Hypothalamus (tissue), 51 donors: ENCODE measurements at places on chromosomes 2 and 18.

DNA sequence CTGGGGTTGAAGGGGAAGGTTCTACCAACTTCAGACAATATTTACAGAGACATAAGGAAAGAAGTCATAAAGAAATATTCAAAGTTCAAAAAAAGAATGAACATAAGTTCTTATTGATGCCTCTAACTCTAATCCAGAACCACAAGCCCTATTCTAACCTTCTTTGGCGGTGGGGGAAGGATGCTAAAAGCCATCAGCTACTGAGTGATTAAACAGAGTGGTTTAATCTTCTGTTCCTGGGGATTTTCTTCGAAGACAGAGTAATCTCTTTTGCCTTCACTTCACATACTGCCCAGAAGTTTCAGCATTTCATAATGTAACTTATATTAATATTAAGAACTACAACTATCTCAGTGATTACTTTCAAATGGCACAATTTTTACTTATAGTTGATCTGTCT is 51.2 kb upstream of the TXNDC2 start:
- no peak for DNase-seq

GRCh38 chr2:118492335-118492734 is 355.1 kb downstream of the EN1 start:
- DNase-seq: no peak

DNA sequence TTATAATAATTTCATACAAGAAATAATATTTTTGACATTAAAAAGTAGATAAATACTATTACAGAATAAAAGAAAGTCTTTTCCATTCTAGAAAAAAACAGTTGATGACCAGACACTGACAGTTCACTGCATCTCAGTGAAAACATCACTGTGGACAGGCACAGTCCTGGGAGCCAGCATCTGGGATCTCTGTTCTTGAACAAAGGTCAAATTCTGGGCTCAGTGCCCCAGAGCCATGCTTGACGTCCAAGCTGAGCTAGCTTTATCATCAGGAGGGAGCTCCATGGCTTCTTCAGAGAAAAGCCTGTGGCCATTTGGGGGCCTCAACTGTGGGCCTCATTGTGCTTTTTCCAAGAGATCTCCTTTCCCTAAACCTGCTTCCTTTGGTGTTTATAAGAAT is 86.1 kb upstream of the SRD5A2 start:
- no peak for DNase-seq

- DNase-seq: no peak
Measured at GRCh38 chr2:159925975-159926374, 128.0 kb upstream of the CD302 start.

DNA sequence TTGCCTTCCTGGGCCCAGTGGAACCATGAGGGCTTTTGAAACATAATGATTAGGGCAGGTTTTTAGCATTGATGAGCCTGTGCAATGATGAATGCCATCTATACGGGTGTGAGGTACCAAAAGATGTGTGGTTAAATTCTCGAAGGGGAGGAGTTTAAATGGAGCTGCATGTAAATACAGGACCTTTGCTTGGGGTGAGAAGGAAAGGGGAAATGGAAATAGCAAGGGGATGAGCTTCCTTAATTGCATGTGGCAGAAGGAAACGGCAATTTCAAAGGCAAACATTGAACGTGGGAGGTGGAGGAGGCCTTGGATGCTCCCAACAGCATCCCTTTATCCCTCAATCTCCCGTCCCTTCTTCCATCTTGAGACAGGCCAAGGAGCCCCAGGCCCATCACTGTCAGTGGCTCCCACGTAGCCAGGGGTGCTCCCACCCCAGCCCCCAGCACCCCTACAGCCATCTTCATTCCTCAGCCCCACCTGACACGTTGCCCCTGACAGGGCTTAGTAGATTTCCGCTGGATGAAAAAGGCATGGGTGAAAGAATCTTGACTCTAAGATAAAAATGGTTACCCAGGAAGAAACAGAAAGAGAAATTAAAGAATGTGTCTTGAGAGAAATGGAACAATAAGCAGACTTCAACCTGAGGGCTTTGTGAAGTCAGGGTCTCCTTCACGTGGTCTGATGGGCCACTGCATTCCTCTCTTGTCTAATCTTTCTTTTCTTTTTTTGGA is 32.5 kb downstream of the INPP5D start:
- no peak for DNase-seq

DNA sequence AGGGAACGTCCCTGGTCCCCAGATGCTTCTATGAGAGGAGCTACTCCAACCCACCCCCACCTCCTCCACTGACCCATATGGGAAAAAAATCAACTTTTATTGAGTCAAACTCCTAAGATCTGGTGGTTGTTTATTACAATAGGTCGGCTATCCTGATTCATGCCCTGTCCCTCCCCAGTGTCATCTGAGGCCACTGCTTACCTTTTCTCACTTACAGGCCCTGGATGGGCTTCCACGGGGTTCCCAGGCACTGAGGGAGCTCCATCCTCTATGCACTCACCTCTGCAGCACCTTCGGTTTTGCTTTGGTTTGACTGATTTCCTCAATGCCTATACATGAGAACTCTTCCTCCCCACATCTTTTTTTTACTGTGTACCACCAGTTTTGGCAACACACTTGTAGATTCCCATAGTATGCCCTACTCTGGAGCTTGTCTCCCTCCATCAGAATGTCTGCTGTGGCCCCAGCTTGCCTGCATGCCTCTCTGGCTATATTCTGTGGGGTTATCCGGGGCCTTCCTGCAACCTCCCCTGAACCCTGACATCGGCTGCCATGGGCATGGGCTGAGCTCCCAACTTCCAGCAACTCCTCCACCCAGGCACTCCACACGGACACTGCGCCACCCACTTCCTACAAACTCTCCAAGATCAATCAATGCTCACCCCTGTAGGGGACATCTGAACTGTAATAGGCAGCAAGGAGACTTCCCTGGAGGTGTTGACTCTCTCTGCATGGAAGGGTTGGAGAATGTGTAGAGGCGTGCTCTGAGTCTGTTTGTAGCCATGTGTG is 236.1 kb downstream of the VAPA start:
- no peak for DNase-seq

- no peak for DNase-seq
Measured at GRCh38 chr18:67794521-67794920, 278.0 kb upstream of the DSEL start.

- no peak for DNase-seq
Measured at GRCh38 chr2:139492131-139492680, 712.0 kb upstream of the NXPH2 start.
